Stimulated activated CD8-positive, alpha-beta memory T cell treated with anti-CD3 and anti-CD28 coated beads, Interleukin-7, amount 100 ng/mL, for 1 hour (primary cell): ENCODE measurements at places on chromosomes 7 and 10.

- no peak for DNase-seq
Observed at GRCh38 chr10:59090817-59091622, 85.4 kb upstream of the PHYHIPL start.

GRCh38 chr10:17353568-17354300 is 100.7 kb downstream of the ST8SIA6 start:
- DNase-seq, result no peak

DNA sequence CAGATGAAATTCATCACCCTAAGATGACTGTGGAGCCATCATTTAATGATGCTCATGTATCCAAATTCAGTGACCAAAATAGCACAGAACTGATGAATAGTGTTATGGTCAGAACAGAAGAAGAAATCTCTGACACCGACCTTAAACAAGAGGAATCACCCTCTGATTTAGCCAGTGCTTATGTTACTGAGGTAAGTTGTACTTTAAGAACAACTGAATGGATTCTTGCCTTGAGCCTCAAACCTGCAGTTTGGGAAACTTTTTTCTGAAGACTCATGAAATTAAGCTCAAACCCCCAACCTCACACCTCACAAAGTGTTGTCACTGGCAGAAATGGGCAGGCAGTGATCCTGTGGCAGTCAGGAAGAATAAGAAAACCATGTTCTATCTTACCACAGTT is 25.6 kb downstream of the TMEM243 start:
- DNase-seq, result no peak

GRCh38 chr10:122112625-122113160 is 123.7 kb downstream of the TACC2 start:
- no peak for DNase-seq

DNA sequence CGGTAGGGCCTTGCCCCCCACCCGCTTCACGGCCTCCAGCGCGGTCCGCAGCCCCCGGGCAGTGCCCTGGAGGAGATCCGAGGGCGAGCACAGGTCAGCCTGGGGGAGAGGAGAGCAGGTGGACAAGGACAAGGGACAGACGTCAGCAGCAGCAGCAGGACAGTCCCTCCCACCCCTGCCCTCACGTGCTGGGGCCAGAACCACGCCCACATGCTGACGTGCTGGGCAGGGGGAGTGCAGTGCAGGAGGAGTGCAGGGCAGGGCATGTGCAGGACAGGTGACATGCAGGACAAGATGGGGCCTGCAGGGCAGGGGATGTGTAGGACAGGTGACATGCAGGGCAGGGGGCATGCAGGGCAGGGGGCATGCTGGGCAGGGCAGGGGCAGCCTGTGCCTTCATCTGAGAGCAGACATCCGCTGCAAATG is 1.5 kb upstream of the SAP25 start:
- DNase-seq, result no peak

- DNase-seq, result peak; percentile 8
Observed at GRCh38 chr10:130301021-130301892, 165.1 kb downstream of the GLRX3 start.

DNA sequence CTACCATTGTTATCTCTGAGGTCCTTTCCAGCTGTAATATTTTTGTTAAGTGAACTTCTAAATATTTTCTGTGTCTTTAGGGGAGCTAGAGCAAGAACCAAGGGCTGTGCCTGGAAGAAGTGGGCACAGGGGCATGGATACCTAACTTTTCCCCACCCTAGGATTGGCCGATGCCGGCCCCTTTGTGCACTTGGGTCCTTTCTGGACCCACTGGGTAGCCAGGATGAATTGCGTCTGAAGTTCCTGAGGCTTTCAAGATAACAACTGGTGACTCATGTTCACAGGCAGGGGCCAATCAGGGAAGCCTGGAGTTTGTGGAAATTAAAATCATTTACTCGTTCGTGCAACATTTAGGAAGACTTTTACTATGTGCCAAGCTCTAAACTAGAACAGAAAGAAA is 758 bp downstream of the DPCD start:
- DNase-seq, result no peak

GRCh38 chr10:52578871-52579405 is 193.6 kb downstream of the MBL2 start:
- no peak for DNase-seq

- DNase-seq, result no peak
Observed at GRCh38 chr7:27073076-27073475, 22.7 kb downstream of the HOXA1 start.

DNA sequence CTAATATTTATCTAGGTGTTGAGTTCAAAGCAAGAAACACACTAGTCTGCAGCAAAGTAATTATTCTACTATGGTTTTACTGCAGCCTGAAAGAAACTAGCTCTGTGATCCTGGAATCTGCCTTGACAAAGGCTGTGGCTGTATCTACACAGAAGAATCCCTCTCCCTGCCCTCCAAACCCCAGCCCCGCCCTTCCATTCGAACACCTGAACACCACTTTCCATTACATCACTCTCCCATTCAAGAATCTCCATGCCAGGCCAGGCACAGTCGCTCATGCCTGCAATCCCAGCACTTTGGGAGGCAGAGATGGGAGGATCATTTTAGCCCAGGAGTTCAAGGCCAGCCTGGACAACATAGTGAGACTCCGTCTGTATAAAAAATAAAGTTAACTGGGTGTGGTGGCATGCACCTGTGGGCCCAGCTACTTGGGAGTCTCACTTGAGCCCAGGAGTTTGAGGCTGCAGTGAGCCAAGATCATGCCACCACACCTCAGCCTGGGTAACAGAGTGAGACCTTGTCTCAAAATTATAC is 23.3 kb downstream of the LRRC20 start:
- DNase-seq, result no peak

GRCh38 chr7:74514131-74514591 is 60.5 kb downstream of the GTF2IRD1 start:
- no peak for DNase-seq

DNA sequence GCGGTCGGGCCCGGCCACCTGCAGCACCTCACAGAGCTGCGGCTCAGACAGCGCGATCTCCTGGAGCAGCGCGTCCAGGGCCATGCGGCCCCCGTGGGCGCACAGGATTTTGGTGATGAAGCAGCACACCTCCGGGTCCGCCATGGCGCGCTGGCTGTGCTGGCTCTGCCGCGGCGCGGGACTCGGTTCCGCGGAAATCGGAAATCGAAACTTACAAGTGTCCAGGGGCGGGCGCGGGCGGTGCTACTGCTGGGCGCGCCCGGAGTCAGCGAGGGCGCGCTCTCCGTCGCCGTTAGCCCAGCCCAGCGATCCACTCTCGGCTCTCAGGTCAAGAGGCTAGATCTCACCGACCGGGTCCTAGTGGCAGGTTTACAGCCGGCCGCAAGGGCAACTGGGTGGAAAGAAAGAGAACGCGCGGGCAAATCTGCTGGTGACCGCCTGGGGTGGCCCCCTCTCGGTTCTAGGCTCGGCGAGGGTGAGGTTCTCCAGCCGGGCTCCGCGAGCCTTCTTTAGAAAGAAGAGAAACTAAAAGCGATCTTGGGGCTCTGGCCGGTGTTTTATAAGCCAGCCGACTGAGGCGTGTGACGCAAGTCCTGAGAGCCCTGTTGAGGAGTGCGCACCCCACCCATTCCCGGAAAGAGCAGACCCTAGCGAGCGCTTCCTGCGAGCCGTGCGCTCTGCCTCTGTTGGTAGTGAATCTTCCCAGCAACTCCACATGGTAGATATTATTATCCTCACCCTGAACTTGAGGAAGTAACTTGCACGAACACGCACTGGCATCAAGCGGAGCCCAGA is at the start of gene ZC3HAV1:
Gene ZC3HAV1 (minus strand): TSS at position 533 of the 795 bp plus-strand sequence. CDS start 389 bp downstream, at position 144.
- peak; percentile 74 for DNase-seq

DNA sequence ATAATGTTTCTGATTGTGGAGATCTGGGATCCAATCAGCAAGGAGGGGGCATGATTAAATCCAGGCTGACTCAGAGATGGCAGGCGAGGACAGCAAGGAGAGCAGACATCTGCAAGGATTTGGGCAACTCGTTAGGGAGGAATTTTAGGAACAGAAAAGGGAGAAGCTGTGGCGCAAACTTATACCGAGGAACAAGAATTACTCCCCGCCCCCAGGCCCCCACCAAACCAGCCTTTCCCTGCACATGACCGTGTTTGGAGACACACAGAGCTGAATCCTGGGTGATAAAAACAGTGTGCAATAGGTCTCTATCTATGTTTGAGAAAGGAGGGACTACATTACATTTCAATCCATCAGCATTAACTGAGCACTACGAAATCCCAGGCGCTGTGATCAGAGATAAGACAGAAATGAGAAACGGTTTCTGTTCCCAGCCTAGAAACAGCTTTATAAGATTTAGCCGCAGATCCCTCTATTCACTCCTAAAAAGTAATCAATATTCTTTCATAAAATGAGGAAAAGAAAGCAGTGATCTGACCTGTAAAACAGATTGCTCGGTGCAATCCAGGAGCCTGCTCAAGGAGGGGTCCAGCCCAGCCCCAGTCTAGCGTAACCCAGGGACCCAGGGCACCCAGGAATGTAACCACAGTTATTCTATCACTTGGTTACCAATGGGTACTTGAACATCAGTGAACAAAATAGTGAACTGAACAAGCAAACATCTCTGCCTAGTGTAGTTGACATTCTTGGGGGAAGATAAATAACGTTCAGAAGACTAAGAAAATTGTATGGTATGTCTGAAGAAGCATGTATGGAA is 37.2 kb upstream of the RAPGEF5 start:
- no peak for DNase-seq

DNA sequence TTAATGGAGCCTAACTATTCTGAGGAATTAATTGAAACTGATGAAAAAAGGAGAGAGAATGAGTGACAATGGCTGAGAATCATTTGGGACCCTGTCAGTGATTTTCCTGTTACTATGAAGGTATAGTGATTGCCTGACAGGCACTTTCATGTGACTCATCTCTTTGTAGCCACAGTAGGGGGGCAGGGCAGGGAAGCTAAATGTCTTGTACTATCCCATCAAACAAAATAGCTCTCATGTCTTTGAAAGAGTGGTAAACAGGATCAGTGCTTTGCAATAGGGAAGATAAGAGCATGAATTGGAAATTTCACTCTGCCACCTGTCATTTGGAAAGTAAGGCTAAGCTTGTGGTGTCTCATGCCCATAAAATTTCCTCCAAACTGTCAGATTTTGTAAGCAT is 94.5 kb upstream of the GSDME start:
- no peak for DNase-seq

DNA sequence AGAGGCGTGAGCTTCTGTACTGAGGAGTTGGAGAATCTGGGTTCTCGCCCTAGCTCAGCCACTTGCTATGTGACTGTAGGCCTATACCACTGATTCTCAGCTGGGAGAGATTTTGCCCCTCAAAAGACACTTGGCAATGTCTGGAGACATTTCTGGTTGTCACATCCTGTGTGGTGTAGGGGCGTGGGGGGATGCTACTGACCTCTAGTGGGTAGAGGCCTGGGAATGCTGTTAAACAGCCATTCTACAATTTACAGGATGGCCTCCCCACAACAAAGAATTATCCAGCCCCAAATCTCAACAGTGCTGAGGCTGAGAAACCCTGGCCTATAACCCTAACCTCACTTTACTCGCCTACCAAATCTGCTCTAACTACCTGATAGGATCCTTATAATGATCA is 58.8 kb upstream of the GAD2 start:
- no peak for DNase-seq

- DNase-seq, result no peak
Observed at GRCh38 chr7:155848691-155849669, 36.7 kb upstream of the SHH start.

DNA sequence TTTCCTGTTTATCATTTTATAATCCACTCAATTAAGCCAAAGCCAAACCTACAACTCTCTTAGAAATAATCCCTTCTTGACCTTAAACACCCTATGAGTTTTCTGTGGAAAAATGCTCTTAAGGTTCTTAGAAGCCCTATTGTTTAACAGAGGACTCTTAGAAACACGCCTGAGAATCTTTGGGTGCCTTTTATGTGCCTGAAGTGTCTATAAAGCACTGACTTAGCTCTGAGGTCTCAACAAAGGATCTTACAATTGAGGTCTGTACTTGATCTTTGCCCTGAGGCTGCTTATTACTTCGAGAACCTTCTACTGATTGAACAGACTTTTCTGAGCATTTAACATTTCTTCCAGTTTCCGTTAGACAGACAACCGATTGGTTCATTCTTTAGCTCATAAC is 353.3 kb upstream of the SORCS1 start:
- no peak for DNase-seq

- DNase-seq, result no peak
Observed at GRCh38 chr7:156827587-156828203, 65.3 kb downstream of the LMBR1 start.

GRCh38 chr10:14456870-14457266 is 126.1 kb upstream of the FRMD4A start:
- DNase-seq, result no peak

- no peak for DNase-seq
Observed at GRCh38 chr10:57791546-57791945, 476.1 kb downstream of the IPMK start.

- no peak for DNase-seq
Observed at GRCh38 chr10:5470062-5470751, 29.2 kb downstream of the CALML5 start.

GRCh38 chr10:6514180-6514579 is 65.9 kb downstream of the PRKCQ start:
- no peak for DNase-seq

DNA sequence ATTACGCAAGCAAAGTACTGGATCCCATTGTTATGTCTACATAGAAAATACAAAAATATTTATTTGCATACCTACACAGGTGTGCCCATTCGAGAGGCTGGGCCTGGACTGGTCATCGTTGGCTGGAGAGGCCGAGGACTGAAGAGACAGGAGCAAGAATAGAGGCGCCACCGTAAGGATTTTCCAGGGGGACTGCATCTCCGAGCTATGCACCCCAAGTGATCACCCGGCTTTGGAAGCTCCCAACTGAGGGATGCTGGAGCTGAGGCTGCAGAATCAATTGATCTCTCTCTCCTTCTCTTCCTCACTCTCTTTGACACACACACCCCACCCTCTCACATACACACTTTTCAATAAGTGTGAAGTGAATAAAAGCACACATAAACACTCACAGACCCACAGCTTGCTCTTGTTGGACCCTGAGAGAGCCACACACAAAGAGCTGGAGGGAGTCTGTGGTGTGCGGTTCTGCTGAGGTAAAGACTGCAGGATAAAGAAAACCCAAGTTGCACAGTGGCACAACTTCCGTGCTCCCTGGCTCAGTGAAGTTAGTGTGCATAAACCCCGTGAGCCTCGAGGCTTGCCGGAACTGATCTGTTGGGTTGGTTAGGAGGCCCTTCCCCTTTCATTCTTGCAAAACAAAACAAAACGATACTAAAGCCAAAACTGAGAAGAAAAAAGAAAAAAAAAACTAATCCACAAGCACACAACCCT is at the start of gene AOAH:
Gene AOAH (minus strand): TSS at position 544 of the 714 bp plus-strand sequence. CDS start 346 bp downstream, at position 198.
- peak; percentile 56 for DNase-seq

GRCh38 chr10:125165584-125166573 is 5.5 kb upstream of the CTBP2 start:
- DNase-seq, result no peak

DNA sequence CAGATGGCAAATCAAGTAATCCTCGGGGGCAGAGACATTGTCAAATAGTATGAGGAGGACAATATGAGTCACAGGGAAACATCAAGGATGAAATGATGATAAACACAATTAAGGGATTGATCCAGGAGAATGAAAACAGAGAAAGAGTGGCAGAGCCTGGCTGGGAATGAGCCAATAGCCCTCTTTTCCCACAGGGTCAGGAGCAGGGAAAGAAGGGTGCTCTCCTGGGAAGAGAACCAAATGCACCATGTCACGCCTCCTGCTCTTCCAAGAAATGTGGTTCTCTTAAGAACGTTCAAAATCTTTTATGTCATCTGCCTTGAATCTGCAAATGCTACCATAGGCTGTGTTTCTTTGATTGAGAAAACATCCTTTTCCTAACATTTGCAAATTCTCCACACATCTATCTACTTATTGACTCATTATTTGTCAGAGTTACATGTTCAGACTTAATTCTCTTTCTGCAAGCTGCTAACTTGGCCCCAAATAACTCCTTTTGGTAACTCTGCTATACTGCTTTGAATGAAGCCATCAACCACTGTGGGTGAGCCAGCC is 50.6 kb downstream of the HIPK2 start:
- no peak for DNase-seq
